ENCODE measurements at places on chromosomes 11 and 22. TPM values are rescaled to one million over a fixed set of nuclear protein-coding genes. Genes with fewer than 3 reads are reported as not detected.

DNA sequence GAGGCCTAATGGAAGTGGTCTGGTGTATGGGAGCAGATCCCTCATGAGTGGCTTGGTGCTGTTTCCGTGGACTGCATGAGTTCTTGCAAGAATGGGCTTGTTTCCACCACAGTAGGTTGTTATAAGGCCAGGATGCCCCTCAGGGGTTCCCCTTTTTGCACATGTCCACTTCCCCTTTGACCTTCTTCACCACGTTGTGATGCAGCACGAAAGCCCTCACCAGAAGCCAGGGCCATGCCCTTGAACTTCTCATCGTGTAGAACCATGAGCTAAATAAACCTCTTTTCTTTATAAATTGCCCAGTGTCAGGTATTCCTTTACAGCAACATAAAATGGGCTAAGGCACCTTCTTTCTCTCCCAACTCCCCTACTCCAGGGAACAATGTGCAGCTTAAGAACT, 2.8 kb upstream of the NARS2 start:
- no peak for DNase-seq
- H3K27me3 ChIP-seq = no peaks in the 10 kb centered on the region
- no peaks in the 10 kb centered on the region for H3K36me3 ChIP-seq
- no peaks in the 10 kb centered on the region for H3K4me1 ChIP-seq
- no peak overlapping the region for H3K27ac ChIP-seq

DNA sequence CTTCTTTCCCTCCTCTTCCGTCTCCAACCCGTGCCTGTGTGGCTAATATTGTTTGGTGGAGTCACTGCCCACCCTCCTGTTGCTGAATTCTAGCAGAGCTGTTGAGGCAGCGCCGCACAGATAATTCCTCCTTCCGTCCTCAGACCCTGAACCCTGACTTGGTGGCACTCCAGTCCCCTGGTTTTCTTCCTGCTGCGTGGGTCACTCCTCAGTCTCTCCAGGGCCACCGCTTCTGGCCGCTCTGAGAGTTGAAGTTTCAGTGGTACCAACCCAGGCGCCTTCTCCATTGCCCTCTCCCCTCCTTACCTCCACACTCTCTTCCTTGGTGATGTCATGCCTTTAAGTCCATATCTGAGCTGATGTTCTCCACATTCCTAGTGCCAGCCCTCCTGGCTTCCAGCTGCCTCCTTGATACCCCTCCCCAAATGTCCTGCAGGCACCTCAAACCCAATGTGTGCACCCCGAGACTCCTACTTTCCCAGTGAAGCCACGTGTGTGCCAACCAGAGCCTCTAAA, 54.5 kb upstream of the RASD2 start:
- no peaks in the 10 kb centered on the region for H3K36me3 ChIP-seq
- no peaks in the 10 kb centered on the region for H3K27me3 ChIP-seq
- no peak for DNase-seq
- H3K27ac ChIP-seq = no peak overlapping the region

GRCh38 chr11:30257058-30257457, 26.2 kb downstream of the FSHB start:
- H3K36me3 ChIP-seq = no peaks in the 10 kb centered on the region
- DNase-seq = no peak
- no peak overlapping the region for H3K27ac ChIP-seq
- H3K27me3 ChIP-seq = no peaks in the 10 kb centered on the region

DNA sequence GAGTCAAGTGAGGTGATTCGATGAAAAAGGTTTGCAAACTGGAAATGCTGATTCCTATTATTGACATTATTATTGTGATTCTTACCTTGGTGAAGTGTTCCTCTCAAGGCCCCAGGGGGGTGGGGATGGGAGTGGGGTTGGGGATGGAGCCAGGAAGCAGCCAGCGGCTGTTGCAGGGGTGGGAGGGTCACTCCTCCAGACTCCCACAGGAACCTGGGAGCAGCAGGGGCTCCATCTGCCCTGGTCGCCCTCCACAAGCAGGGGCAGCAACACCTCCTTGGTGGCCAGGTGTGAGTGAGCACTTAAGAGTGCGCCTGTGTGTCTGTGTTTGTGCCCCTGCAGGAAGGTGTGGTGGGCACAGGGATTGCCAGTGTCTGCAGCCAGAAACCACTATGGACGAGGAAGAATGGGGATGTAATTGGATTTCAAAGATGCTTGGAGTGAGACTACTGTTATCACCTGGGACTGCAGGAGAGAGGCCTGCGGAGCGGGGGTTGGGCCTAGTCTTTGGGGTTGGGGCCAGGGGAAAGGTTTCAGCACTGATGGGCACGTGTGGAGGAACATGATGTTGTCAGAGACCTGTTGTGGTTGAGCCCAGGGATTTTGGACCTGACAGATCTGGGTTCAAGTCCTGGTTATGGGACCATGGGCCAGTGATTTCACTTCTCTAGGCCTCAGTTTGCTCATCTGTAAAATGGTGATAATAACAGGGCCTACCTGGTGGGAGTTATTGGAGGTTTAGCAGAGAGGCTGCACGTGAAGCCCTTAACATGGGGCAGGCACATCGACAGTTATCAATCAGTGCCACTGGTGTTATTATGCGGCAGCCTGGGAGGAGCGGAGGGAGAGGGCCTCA, 3.6 kb upstream of the TP53I11 start:
- peaks cover 25% of the 10 kb centered on the region for H3K4me1 ChIP-seq
- H3K27me3 ChIP-seq = no peaks in the 10 kb centered on the region
- no peak overlapping the region for H3K27ac ChIP-seq
- no peak overlapping the region for H3K4me3 ChIP-seq

DNA sequence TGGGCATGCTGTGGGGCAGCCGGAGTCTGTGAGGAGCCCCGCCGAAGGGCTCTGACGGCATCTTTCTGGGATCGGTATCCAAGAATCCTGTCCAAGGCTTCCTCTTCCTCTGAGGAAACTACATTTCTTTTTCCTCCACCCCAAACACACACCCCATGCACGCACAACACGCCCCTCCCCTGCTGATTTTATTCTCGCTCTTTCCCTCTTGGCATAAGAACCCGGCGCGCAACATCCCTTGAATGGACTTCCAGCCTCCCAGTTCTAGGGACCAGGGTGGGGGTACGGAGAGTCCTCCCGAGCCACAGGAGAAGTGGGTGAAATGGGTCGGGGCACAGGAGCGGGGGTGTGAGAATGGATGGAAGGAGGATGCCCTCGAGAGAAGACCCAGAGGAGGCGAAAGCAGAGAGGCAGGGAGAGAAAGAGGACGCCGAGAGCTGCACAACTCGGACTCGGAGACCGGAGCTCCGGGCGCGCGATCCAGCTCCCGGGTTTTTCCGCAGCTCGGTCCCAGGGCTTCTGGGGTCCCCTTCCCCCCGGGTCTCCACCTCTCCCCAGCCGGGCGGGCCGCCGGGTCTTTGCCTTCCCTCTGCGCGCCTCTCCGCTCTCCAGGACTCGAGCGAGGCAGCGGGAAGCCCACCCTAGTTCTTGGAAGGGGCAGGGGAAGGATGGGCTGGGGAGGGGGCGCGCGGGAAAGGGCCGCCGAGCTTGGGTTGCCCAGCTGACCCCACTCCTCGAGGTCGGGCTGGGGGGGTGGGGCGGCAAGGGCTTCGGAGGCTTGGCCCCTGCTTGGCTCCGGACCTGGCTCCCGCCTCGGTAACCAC, 1.5 kb upstream of the LARGE1 start:
- peaks cover 13% of the 10 kb centered on the region for H3K27me3 ChIP-seq
- peak; percentile 63 for DNase-seq
- no peak overlapping the region for H3K27ac ChIP-seq
- 0 out of 2 replicates have a peak, but pooled peaks cover 3% of the 10 kb centered on the region for H3K36me3 ChIP-seq

DNA sequence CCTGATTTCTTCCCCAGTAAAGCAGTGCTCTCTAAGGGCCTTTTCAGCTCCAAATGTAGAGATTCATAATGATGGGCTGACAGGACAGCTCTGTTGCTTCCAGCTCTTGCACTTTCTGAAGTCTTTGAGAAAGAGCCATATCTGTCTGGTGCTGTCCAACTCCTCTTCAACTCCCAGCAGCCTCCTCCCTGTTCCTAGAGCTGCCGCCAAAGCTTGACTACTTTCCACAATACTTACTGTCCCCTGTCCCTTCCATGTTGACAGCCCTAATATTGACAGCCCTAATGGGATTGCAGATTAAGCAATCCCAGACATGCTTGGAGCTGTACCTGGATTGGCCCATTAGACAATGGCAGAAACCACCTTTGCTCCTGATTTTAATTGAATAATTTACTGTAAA, 29.6 kb downstream of the INSC start:
- no peak overlapping the region for H3K27ac ChIP-seq
- no peaks in the 10 kb centered on the region for H3K36me3 ChIP-seq
- no peaks in the 10 kb centered on the region for H3K4me1 ChIP-seq
- H3K4me3 ChIP-seq = no peak overlapping the region

DNA sequence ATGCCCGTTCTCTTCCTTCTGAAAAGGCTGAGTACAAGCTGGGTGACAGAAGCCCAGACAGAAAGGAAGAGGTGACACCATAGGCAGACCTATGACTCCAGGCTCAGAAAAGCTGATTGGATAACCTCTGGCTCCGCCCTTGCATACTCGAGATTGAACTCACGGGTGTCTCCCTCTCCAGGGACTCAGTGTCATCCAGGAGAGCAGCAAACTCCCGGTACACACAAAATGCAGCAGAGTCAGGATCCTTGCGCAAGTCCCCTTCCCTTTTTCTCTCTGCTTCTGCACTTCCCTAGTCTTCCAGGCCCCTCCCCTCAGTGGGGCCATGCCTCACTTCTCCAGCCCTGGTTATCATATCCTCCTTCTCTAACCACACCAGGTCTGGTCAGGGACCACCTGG, 9.8 kb downstream of the SCN4B start:
- peaks cover 3% of the 10 kb centered on the region for H3K4me1 ChIP-seq
- no peak overlapping the region for H3K4me3 ChIP-seq
- H3K36me3 ChIP-seq = no peaks in the 10 kb centered on the region
- H3K27me3 ChIP-seq = 0 out of 2 replicates have a peak, but pooled peaks cover 9% of the 10 kb centered on the region

DNA sequence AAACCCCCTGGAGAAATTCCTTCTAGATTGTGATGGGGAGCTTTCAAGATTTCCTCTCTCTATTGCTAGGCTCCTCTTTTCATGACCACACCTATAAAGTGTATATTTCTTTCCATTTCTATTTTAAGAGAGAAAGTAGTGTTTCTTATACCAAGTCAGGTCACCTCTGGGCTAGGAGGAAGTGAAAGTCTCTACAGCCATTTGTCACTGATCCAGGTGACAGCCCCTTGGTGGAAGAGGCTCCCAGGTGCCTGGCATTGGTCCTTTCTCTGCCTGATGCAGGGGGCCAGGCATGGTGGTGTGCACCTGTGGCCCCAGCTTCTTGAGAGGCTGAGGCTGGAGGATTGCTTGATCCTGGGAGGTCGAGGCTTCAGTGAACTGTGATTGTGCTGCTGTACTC, 64.7 kb downstream of the DHCR7 start:
- H3K4me3 ChIP-seq = no peak overlapping the region
- no peaks in the 10 kb centered on the region for H3K27me3 ChIP-seq
- no peak overlapping the region for H3K27ac ChIP-seq
- H3K4me1 ChIP-seq = no peaks in the 10 kb centered on the region
- no peak for DNase-seq

DNA sequence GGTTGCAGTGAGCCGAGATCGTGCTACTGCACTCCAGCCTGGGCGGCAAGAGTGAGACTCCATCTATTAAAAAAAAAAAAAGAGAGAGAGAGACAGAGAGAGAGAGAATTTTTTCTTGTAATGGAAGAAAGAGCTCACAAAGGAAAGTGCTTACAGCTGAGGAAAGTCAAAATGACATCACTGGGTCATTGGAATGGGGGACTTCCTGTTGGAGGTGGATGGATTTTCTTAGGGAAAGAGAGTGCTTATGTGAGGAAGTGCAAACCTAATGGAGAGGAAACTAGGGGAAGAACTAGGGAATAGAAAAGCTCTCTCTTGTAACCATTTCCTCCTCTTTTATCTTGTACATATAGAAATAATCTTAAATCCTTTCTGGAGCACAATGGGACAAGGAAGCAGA, 6.3 kb upstream of the PIWIL4 start:
- no peak overlapping the region for H3K4me3 ChIP-seq
- DNase-seq = no peak
- no peak overlapping the region for H3K27ac ChIP-seq

DNA sequence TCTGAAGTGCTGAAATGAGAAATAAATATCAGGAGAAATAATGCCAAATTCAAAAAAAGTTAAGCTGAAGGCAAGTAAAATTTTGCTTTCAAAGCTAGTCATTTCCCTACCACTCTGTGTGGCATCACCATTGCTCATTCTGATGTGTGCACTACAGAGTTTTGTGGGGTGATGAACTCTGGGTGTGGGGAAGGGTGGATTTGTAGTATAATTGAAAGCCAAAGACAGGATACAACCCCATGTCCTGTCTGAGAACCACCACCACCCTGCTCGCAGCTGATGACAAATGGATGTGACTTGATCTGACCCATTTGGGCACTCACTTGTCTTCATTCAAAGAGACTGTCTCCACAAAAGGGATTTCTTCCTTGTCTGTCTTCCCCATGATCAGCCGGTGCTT, 19.3 kb upstream of the TMEM9B start:
- no peaks in the 10 kb centered on the region for H3K36me3 ChIP-seq
- H3K4me3 ChIP-seq = no peak overlapping the region
- peaks cover 2% of the 10 kb centered on the region for H3K4me1 ChIP-seq
- no peaks in the 10 kb centered on the region for H3K27me3 ChIP-seq
- H3K27ac ChIP-seq = no peak overlapping the region
- DNase-seq = no peak

- no peaks in the 10 kb centered on the region for H3K36me3 ChIP-seq
- DNase-seq = peak; percentile 30
- peaks cover 17% of the 10 kb centered on the region for H3K4me1 ChIP-seq
Observed at GRCh38 chr11:130631119-130631518, 182.7 kb downstream of the ADAMTS15 start.

DNA sequence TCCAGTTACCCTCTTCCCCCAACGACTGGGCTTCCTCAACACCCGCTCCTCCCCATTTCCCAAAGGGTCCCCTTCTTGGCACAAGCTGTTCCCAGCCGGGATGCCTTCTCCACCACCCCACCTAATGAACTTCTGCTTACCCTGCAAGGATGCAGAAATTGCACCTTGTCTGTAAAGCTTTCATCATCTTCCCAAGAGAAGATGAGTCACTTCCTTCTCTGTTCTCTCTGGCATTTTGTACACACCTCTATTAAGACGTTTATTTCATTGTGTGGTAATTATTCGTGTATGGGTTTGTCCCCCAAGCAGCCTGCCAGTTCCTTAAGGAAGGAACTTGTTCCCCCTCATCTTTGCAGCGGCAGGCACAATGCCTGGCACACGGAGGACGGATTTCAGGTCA, 351.1 kb downstream of the CADM1 start:
- DNase-seq = no peak
- no peaks in the 10 kb centered on the region for H3K4me1 ChIP-seq
- H3K27ac ChIP-seq = no peak overlapping the region
- no peaks in the 10 kb centered on the region for H3K36me3 ChIP-seq

The FAM180B gene
- total RNA-seq = not detected

The POU2AF3 gene
- total RNA-seq = not detected

The CDCA5 gene
- total RNA-seq = 124 TPM

The TBX10 gene
- not detected for total RNA-seq

The RAB36 gene
- 0.42 TPM for total RNA-seq

The NXPE4 gene
- total RNA-seq = not detected

The GLB1L2 gene
- total RNA-seq = not detected

The MUC15 gene
- total RNA-seq = not detected

The PPP1R14B gene
- 467 TPM for total RNA-seq

The SUSD2 gene
- total RNA-seq = 0.05 TPM

The SUN2 gene
- total RNA-seq = 238 TPM

Data from SJSA1 (cell line).